NCI-H1436 treated with DMSO at 0.1 percent for 48 hours (cell line): ENCODE measurements at places on chromosomes 12 and 14.

- no peak for DNase-seq
Measured at GRCh38 chr12:1632702-1633101, 3.7 kb downstream of the WNT5B start.

DNA sequence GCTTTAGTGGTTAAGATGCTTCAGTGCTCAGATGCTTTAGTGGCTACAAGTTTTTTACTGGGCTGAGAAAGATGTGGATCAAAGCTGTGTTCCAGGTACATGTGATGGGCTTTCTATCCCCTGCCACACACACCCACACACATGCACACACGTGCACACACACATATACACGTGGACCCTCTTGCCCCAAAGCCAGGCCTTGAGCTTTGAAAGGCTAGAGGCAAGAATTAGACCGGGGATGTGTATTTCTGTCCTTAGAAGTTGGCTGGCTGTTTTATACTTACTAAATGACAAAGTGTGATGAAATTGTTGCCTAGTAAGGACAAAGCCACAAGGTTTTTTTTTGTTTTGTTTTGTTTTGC, 376.5 kb downstream of the C12orf75 start:
- DNase-seq, result no peak

GRCh38 chr14:105094193-105094907, 29.1 kb upstream of the GPR132 start:
- DNase-seq, result no peak

GRCh38 chr14:67881225-67881624, 61.6 kb downstream of the RAD51B start:
- no peak for DNase-seq

- no peak for DNase-seq
Measured at GRCh38 chr12:65362234-65363031, 84.0 kb downstream of the MSRB3 start.

DNA sequence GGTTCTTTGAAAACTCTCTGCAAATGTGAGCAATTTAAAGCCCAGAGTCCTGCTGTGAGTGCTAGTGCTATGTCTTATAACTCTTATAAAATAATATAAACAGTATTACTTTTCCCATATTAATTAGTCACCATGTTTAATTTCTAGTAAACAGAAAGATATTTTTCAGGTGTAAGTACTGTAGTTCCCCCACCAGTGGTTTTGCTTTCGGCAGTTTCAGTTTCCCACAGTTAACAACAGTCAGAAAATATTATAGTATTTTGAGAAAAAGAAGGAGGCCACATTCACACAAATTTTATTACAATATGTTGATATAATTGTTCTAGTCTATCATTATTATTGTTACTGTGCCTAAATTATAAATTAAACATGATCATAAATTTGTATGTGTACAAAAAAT, 800.5 kb downstream of the LRFN5 start:
- no peak for DNase-seq

DNA sequence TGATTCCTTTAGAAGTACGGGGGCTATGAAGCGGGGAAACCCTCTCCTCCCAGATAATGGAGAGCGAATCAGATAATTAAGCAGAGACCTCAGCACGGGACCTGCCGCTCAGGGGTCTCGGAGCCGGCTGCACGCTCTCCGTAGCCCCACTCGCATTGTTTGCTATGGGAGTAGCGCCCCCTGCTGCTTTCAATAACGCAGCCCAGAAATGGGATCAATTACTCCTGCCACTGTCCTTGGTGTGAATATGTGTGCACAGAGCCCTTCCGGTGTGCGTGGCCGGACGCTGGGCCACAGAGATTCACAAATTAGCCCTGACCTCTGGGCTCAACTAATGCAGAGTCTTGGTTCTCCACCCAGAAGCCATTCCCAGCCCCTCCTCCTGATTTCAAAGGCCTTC, 76.4 kb upstream of the TMEM132C start:
- no peak for DNase-seq

DNA sequence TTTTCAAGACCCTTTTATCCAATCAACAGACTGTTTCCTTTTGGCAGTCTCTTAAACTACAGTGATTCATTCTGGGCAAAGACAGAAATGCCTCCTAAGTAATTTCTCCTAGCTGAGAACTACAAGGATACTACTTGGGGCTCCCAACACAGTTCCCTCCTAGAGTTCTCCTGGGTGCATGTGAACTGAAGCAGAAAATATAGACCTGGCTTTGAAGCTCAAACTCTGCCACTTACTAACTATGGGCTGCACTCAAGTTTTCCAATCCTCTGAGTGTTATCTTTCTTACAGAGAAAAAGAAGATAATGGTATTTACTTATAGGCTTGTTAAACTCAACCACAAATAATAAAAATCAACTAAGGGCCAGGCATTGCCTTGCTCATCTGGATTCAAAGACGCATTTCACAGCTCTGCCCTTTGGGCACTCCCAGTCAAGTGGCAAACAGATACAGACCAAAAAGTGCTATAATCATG, 97.6 kb downstream of the EFCAB11 start:
- DNase-seq, result no peak

- DNase-seq, result no peak
Measured at GRCh38 chr12:1810201-1810930, 10.0 kb upstream of the LRTM2 start.

GRCh38 chr12:24945039-24945438, 3.9 kb downstream of the BCAT1 start:
- DNase-seq, result no peak

DNA sequence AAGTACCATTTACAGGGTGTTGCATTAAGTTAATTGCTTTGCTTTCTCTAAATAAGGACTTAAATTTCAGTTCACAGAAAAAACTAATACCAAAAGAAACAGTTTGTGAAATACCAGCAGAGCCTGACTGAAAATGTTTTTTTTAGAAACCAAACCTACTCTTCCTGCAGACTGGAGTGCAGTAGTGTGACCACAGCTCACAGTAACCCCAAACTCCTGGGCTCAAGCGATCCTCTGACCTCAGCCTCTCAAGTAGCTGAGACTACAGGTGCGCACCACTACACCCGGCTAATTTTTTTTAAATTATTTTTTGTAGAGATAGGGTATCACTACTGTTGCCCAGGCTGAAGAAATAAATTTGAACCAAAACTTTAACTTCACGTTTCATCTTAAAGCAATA, 103.5 kb upstream of the PLEKHA5 start:
- no peak for DNase-seq

DNA sequence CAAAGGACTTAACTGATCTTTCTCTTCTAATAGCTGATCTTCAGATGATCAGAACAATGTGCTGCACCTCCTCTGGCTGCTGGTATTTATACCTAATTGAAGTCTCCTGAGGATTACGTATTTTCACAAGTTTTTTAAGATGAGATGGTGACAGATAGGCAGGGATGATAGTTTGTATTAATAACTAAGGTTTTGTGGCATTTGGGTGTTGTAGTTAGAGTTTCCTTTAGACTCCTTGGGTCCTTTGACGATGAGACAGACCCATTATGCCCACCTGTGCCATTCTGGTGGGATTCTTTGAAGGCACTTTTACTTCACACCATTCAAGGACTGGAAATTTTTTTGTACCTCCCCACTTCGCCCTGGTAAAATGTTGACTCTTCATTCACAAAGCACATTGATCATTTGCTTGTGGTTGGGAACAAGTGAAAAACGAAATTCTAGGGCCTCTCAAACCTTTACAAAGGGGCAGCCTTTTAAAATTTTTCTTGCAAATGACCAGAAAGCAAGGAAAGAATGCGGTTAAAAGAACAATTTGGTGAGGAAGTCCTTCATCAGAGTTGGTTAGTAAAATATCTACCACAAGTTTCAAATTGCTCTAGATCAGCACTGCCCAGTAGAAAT, at the start of gene IFNG:
Gene IFNG (minus strand): TSS at position 60 of the 624 bp plus-strand sequence. CDS start 125 bp downstream, outside the sequence.
- DNase-seq, result no peak

- DNase-seq, result no peak
Measured at GRCh38 chr12:101051901-101052550, 158.0 kb downstream of the SLC5A8 start.

DNA sequence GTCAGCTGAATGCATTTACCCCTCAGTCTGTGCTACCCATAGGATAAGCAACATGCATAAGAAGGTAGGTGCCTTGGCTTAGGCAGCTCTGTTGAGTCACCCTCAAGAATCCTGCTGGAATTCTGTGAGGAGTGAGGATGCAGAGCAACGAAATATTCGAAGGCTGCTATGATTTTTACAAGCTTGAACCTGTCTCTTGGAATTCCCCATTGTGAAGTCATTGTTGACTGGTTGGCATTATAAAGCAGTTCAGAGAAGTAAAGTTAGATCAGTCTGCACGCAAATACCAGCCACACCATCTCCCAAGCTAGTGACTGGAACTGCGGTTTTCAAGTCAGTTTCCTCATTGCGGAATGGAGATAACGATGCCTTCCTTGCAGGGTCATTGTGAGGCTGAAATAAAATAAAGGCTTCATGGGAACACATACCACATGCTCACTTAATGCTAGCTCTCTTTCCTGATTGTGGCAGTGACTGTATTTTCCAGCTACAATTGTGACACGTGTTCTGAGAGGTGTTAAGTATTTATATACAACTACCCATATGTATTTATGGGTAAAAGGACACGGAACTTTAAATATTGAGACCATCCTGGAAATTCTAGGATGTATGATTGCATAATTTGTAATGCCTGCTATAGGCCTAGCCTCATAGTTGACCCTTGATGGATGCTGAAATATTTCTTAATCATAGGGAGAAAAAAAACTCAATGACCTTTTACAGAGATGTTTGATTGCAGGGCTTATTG, 96.7 kb downstream of the ETV6 start:
- no peak for DNase-seq

DNA sequence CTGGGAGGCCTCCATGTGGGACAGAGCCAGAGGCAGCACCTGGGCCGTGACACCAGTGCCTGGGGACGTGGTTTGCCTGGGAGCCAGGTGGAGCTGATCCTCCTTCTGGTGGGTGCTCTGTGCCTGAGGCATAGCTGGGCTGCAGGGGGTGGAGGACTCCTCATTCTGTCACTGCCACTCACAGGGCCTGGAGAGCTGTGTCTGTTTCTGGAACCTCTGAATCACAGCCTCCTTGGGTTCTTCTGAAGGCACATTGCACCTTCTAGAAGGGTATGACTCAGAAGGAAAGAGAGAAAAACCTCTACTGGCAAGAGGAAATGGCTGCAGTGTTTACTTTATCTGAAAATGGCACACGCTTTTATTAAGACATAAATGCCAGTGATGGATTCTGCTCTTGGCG, 659.8 kb downstream of the VRK1 start:
- no peak for DNase-seq

DNA sequence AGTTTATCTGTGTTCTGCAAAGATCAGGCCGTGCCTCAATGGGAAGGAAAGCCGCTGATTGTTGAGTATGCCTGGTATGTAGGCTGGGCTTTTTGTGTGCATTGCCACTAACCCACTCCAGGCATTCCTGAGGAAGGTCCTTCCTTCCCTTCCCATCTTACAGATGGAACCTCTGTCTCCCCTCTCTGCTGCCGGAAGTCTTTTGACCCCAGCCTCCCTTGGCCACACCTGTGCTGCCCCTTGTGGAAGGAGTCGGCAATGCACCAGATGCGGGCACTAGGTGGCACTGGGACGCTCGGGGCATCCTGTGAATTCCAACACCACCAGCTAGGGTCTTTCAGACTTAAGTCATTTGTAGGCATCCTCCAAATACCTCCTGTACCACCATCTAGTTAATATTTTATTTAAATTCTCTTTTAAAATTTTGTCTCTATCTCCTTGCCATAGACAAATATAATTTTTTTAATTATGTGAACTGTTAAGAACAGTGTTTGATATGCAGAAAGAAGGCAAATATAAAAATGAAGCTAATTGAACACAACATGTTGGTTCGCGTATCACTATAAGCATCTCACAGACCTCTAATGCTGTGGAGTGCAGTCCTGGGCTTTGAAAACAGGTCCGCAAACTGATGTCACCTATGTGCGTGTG, 99.6 kb downstream of the RIN3 start:
- no peak for DNase-seq

GRCh38 chr12:132657004-132657727, 30.0 kb downstream of the POLE start:
- DNase-seq, result no peak

GRCh38 chr12:57815177-57816000, 3.1 kb downstream of the AVIL start:
- DNase-seq, result peak; percentile 30

- peak; percentile 61 for DNase-seq
Measured at GRCh38 chr12:6946033-6946919, 2.5 kb downstream of the C12orf57 start.

- DNase-seq, result no peak
Measured at GRCh38 chr14:101625336-101626097, 64.2 kb downstream of the DIO3 start.

DNA sequence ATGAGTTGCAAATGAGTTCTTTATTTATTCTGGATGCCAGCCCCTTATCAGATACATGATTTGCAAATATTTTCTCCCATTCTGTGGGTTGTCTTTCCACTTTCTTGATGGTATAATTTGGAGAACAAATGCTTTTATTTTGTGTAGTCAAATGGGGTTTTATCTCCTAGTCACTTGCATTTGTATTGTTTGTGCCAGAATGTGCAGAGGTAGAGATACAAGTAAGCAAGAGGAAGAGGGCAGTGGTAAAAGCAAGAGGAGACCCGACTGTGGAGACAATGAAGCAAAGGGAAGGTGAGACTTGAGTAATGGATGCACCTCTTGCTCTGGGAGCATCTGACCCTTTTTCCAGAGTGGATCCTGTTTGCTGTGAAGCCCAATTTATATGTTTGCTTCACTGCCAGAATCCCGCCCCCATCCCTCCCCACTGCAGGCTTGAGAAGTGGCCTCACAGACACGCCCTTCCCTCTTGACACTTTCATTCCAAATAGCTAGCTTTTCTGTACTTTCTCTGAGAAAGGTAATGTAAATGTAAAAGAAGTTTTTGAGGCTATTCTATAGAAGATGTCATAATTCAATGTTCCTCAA, 786 bp upstream of the PFKM start:
- no peak for DNase-seq
